ENCODE measurements at places on chromosomes 7 and 10.

DNA sequence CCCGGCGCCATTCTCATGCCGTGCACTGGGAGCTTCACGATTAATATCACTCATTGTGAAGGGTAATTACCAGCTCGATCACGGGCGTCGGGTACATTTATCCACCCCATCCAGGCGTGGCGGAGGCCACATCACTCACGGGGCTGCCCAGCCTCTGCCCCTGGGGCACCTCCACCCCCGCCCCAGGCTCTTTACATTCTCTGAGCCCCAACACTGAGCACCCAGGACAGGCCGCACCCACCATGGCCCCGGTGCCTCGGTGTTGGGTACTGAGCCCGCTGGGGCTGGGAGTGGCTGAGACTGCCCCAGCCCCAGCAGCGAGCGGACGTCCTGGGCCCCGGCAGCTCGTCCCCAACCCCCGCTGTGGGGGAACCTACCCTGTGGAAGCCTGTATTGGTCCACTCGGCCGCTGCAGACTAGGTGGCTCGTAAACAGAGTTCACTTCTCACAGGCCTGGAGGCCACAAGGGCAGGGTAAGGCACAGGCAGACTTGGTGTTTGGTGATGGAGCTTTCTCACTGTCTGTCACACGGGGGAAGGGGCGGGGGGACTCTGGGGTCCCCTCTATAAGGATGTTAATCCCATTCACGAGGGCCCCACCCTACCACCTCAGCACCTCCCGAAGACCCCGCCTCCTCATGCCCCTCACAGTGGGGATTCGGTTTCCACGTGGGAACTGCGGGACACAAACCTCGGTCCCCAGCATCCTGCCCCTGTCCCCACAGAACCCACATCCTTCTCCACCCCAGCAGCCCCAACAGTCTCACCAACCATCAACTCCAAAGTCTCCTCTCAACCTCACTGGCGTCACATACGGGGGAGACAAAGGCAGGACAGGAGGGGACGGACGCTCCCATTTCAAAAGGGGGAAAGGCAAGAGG is 184.1 kb downstream of the ELFN1 start:
- no peak for DNase-seq

DNA sequence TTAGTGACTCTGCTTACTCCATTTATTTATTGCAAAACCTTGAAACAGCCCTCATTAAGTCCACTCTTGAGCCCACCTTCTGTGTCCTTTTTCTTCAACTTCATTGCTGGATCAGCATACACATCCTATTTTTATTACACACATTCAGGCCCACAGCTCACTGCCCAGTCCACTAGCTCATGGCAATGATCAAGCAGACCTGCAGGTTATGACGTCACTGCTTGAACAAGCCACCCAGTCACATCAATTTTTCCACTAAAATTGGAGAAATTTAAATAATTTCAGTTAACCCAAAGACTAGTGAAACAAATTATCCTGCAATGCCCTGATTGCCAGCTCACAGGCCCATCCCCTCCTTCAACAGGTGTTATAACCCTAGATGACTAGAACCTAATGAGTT is 16.0 kb upstream of the STARD3NL start:
- DNase-seq: no peak

GRCh38 chr7:18366394-18366793 is 129.2 kb upstream of the HDAC9 start:
- DNase-seq: no peak

- no peak for DNase-seq
Measured at GRCh38 chr7:130329681-130330080, 14.9 kb upstream of the CPA5 start.

DNA sequence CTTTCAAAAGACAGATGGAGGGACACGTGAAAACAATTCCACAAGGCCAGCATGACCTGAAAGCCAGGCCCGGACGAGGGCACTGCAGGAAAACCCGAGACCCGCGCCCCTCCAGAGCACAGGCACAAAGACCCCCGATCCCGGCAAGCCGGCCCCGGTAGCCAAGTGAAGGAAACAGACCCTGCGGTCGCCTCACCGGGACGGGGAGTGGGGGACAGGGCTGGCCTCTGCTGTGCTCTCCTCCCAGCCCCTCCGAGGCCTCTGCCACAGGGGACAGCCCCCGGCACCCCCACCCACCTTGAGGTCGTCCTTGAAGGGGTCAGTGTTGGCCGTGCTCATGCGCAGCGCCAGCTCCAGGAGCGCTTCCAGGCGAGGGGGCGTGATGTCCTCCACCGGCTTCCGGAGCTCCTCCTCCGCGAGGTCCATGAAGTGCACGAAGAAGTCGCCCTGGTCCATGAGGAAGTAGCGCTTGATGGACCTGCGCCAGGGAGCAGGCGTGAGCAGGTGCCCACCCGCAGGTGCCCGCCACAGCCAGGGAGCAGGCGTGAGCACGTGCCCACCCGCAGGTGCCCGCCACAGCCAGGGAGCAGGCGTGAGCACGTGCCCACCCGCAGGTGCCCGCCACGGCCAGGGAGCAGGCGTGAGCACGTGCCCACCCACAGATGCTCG is 11.3 kb upstream of the ADAM8 start:
- no peak for DNase-seq

DNA sequence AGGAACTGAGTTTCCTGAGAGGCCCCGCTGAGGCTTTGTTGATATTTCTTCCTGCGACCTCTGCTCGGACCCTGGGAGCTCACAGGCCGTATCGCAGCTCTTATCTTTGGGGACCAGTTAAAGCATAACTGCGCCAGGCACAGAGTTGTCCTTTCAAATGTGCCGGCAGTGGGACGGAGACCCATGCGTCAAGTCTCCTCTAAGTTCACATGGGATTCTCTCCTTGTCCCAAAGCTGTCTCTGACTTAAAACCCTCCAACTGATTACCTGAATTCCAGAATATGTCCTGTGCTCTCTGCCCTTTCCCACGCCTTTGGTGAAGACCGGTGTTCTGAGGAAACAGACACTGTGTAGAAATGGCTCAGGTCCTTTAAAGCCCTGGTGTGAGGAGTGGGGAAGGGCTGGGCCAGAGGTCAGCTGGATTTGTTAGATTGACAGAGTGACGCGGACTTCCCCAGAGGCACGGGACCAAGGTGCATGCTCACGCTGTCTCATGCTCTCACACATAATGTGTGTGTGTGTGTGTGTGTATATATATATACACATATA is 169.8 kb downstream of the EGFR start:
- DNase-seq: no peak

GRCh38 chr10:104256335-104256961 is 1.8 kb downstream of the GSTO1 start:
- no peak for DNase-seq

- no peak for DNase-seq
Measured at GRCh38 chr10:7046615-7047014, 364.2 kb downstream of the SFMBT2 start.

GRCh38 chr10:23035569-23035968 is 59.8 kb upstream of the MSRB2 start:
- DNase-seq: no peak

DNA sequence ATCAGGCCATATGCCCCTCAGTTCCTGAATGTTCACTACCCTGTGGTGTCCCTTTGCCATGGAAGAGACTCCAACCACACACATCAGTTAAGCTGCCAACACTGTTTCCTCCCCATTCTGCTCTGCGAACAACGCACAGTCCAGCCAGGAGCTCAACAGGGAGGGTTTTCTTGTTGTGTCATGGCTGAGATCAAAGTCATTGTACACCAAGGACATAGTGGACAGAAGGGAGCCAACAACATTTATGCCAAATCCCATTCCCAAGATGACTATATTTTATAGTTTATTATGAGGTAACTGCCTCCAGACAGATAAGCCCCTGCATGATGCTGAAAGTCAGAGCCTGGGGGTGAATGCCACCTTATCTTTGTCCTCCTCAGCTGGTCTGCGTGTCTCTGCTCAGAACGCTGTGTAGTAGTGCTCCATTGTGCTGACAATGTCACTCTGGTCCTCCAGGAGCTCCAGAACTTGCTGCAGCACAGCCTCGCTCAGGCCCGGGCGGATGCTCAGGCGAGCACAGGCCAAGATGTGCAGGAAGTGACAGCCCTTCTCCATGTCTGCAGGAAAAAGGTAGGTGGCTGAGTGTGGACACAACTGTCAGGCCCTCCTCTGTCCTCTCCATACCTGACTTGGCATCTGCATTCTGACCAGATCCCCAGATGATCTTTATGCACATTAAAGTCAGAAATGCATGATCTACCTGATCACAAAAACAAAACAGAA is 27.1 kb upstream of the SH3PXD2A start:
- no peak for DNase-seq

DNA sequence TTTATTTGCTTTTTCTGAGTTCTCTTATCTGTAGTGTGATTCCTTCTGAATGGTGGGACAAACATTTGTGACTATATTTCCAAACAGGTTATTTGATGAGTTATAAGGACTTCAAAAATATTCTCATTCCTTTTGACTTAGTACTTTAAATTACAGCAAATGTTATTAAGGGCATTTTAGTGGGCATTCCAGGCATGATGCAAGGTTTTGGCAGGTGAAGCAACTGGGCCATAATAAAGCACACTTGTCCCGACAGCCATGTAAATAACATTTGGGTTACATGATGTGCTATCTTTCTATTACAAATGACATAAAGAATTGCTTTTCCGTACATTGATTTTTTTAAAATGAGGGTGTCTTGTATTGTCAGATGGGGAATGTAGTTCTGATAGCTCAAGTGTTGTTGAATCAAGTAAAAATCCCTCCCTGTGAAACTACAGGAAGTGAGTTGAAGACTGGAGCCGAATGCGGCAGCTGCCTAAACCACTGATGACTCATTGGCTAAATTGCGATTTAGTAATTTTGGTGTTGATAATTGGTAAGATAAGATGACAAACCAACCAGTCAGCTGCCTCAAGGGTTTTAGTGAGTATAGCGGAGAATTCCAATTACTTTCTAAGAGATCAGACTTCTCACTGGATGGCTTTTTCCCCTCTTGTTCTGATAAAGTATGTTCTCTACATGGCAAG is 231.3 kb upstream of the NPY start:
- no peak for DNase-seq

- no peak for DNase-seq
Measured at GRCh38 chr10:19316204-19316870, 267.7 kb downstream of the MALRD1 start.

DNA sequence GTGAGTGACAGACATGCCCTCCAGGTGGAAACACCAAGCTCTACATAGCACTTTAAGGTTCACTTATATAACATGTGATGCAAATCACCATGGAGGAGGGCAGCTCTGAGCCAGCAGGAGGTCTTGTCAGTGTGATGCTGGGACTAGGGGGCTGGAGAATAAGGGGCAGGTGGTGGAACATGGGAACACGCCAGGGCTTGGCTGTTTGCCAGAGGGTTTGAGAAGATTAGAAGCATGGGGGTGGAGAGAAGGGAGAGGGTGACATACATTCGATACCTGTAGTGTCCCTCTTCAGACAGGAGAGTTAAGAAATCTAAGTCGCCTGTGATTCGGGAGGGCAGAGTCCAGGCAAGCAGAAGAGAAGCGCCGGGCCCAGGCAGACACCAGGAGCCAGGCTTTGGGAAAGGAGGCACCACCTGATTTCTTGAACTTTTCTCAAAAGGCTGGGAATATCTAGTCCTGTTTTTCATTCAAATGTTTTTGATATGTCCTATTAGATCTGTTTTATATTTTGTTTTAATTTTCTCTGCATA is 16.9 kb upstream of the LAMB4 start:
- no peak for DNase-seq

- no peak for DNase-seq
Measured at GRCh38 chr7:98624846-98625420, 7.8 kb downstream of the NPTX2 start.

- DNase-seq: no peak
Measured at GRCh38 chr10:24908793-24909423, 43.5 kb downstream of the PRTFDC1 start.

GRCh38 chr7:117982071-117983055 is 109.1 kb upstream of the CTTNBP2 start:
- DNase-seq: no peak

GRCh38 chr10:59346321-59346720 is 16.0 kb downstream of the FAM13C start:
- no peak for DNase-seq

DNA sequence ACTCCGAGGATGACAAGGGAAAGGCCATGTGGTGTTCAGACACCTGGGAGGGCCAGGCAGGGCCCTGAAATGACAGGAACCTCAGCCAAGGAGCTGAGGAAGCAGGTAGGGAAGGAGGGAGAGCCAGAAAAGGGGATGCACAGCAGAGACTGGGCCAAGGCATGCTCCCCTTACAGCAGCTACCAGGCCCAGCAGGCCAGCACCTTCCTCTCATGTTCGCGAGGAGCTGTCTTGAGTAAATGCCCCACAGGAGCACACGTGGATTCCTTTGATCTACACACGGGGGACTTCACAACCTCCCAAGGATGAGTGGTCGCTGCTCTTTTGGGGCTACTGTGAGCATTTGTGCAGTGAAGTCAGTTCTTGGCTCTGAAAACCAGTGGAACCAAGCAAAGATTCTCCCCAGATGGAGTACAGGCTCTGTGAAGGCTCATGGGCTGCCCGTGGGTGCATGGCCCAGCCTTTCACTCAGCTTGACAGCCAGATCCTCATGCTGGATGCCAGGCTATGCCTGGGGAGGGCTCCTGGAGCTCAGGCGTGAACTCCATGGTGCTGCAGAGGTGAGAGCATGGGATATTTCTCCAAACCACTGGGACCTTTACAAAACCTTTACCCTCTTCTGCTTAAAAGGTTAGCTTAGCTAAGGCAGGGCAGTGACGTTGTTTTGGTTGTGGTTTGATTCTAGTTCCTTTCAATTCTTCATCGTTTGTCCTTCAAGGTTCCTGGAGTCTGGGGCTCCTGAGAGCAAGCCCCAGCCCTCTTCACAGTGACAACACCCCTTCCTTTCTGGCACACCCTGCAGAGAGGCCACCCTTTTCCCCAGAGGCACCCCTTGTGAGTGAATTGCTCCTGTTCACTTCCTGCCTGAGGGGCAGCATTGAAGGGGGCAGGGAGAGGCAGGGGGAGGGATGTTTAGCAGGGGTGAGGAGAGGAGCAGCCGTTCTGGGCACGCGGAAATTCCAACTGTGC is 74.2 kb upstream of the ZPBP start:
- DNase-seq: no peak

GRCh38 chr10:92839191-92840085 is 8.9 kb upstream of the EXOC6 start:
- DNase-seq: no peak

- DNase-seq: no peak
Measured at GRCh38 chr7:47428052-47428767, 153.7 kb downstream of the TNS3 start.

- DNase-seq: no peak
Measured at GRCh38 chr7:371119-371778, 81.3 kb downstream of the FOXL3 start.

DNA sequence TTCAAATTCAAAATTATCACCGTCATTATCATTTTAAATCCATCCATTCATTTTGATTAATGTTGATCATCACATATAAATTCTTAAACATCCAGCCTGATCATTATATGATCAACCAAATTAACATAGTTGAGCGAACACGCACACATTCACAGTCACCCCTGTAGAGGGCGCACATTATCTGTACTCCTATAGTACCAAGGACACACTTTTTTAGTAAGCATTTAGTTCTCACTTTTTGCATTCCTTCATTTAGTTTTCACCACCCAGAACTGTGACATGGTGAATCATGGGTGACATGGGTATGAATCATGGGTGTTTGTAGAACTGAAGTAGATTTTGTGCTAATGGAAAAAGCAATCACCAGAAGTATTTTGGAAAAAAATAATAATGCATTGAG is 26.0 kb upstream of the ZNF735 start:
- DNase-seq: no peak

GRCh38 chr7:80815733-80816132 is 103.1 kb downstream of the SEMA3C start:
- no peak for DNase-seq

- DNase-seq: no peak
Measured at GRCh38 chr7:94195201-94195600, 191.0 kb upstream of the BET1 start.

GRCh38 chr7:131364767-131365344 is 37.2 kb downstream of the MKLN1 start:
- DNase-seq: no peak

Data from amygdala (tissue), 56 donors.